ENCODE measurements at places on chromosomes 3 and 15.

DNA sequence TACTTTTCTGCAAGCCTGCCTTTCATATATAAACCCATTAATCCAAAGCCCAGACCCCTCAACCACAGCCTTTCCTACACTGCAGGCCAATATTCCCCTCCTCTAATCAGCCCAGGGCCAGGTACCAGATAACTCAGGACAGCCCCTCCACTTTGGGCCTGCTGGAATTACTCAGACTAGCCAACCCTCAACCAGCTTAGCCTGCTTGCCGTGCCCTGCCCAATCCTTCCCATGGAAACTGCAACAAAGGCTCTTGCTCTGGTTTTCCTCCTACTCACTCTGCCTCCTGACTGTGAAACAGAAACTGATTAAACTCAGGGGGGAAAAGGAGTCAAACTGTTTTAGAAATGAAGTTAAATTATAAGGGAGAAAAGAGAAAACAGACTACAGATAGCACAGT lies 248.1 kb downstream of the KLF13 start:
- DNase-seq: no peak

DNA sequence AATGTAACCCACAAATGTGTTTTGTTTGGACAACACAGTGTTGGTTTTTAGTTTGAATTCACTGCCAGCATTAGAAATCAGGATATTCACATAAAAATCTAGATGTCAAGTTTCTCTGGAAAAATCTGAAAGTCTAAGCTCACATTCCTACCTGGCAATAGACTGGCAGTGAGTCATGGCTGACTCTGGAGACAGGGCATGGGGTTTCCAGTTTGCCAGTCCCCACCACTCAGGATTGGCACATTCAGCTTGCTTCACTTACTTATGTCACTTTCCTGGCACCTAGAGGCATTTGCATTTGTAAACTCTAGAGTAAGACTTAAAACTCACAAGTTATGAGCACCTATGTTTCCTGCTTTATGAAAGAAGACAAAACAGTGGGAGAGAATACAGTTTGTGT lies 19.1 kb upstream of the SEC61A1 start:
- no peak for DNase-seq

GRCh38 chr3:177602601-177603147 lies 405.4 kb upstream of the TBL1XR1 start:
- DNase-seq: no peak

DNA sequence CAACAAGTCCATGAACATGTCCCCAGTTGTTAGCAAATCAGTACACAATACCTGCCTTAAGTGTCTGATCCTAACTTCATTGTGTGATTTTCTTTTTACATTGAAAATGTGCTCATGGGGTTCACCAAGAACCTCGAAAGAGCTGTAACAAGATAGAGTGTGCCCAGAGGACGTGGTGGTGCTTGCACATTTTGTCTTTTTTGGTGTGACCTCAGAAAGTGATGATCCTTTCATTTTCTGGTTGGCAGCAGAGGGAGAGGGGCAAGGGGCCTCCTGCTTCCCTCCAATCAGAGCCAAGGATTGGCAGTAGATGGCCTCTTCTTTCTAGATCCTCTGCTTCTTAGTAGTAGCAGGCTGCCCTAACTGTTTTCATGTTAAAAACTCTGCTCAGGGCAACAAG lies 176.4 kb downstream of the OPA1 start:
- DNase-seq: no peak

DNA sequence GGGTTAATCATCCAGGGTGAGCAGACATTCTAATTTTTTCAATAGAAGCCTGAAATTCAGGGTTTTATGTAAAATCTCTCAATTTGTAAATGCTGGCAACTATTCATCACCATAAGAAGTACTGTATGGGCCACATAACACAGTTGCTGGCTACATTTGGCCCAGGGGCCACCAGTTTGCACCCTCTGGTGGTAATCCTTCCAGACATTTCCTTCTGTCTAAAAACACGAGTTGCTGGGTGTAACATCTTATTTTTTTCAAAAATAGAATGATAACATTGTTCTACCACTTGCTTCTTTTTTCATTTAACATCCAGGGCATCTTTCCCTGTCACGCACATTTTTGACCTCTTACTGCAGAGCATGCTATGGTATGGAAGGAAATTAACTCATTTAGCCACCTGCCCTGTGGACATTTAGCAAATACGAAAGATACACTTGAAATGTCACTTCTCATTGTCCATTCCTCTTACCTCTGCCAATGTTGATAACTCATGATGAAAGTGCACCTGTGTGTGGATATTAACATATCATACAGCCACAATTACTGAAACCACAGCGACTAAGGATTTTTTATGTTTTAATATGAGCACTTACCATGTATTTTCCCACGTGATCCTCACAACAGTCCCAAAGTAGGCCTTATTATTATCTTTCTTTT lies 117.5 kb upstream of the ARHGEF3 start:
- no peak for DNase-seq

DNA sequence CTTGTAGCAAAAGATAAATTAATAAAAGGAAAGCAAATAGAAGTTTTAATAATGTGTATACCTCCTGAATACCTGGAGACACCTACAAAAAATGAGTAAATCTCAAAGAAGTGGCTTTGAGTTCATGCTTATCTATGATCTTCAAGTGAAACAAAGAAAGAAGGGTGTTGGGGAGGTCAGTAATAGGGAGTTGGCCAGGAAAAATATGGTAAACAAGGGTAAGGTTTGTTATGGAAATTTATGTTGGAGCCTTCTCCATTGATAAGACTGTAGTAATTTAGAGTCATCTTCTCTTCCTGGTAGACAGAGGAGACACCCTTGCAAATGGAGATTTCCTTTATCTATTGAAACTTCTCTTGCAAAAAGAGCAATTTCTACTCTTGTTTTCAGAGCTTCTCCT lies 6.6 kb upstream of the CCR8 start:
- no peak for DNase-seq

- DNase-seq: no peak
Observed at GRCh38 chr15:99762288-99762687, 29.1 kb upstream of the LYSMD4 start.

Data from activated CD4-positive, alpha-beta T cell treated with anti-CD3 and anti-CD28 coated beads, Interleukin-2, amount 50 U/mL, for 1 hour (primary cell).